ENCODE measurements at places on chromosomes 1 and 21.
A peak's percentile ranks its signal among the peaks of the same experiment; 100 is the strongest.

GRCh38 chr1:1920057-1920607 lies 1.1 kb upstream of the TMEM52 start:
- DNase-seq = no peak

- no peak for DNase-seq
Observed at GRCh38 chr1:59173721-59174120, 123.2 kb upstream of the FGGY start.

- DNase-seq = no peak
Observed at GRCh38 chr1:77475641-77476040, 193.8 kb downstream of the AK5 start.

- no peak for DNase-seq
Observed at GRCh38 chr1:107196973-107197562, 56.2 kb downstream of the NTNG1 start.

- no peak for DNase-seq
Observed at GRCh38 chr1:96473791-96474434, 247.7 kb upstream of the PTBP2 start.

- no peak for DNase-seq
Observed at GRCh38 chr1:200398373-200398772, 11.5 kb downstream of the ZNF281 start.

DNA sequence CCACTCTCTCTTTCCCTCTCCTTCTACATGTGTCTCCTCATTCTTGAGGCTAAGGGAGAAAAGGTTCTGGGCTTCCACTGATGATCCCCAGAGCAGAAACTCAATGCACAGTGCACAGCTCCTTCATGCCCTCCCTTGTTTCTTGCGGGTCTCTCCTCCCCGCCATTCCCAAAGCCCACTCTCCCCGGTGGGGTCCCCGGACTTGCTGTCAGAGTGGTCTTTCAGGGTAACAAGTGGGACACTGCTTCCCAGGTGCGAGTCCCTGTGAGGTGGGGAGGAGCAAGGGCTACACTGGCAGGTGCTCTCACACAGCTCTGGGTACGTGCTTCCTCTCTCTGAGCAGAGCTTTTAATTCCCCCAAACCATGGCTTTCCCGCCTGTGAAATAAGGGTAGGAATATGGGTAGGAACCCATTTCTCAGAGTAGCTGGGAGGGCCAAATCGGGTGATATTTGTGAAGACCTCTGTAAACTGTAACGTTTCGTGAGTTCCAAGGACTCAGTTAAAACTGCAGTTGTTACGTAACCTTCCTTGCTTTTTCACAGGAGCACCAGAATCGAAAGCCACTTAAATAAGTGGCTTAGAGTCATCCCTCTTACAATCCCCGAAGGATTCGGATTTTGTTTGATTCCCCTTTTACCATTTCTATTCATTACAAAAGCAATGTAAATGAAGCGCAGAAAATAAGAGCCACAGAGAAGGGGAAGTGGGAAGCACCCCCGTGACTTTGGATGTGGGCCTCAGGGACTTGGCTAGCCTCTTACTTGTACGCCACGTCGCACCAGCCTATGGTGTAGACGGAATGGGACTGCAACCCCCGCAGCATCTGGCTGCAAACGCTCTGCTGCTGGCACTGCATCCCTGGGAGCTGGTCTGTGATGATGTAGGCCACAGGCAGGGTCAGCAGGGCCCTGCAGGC lies 6.2 kb downstream of the PGLYRP3 start:
- DNase-seq = no peak

DNA sequence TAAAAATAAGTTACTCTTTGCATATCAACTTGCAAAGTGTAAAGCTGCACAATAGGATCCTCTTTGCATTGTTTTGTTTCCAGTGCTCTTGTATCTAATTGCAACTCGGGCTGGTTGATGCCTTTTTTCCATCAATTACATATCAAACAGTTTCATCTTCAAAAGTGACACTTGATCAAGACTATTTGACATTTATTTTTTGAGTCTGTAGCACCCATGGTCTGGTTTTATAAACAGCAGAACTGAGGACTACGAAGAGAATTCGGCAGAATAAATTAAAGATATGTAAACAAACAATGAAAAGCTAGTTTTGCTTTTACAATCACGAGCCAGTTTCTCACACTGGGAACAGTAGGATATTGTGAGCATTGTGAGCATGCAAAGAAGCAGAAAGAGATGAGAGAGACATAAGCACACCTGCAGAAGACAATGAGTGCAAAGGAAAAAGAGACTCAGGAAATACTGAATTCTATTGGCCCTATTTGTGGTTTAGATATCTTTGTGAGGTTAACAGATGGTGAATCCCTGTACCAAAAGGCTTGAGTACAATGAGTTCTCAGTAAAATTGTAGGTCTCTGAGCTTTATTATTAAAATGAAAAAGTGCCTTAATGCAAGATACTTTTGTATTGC lies 45.4 kb downstream of the RPL5 start:
- peak; percentile 15 for DNase-seq

DNA sequence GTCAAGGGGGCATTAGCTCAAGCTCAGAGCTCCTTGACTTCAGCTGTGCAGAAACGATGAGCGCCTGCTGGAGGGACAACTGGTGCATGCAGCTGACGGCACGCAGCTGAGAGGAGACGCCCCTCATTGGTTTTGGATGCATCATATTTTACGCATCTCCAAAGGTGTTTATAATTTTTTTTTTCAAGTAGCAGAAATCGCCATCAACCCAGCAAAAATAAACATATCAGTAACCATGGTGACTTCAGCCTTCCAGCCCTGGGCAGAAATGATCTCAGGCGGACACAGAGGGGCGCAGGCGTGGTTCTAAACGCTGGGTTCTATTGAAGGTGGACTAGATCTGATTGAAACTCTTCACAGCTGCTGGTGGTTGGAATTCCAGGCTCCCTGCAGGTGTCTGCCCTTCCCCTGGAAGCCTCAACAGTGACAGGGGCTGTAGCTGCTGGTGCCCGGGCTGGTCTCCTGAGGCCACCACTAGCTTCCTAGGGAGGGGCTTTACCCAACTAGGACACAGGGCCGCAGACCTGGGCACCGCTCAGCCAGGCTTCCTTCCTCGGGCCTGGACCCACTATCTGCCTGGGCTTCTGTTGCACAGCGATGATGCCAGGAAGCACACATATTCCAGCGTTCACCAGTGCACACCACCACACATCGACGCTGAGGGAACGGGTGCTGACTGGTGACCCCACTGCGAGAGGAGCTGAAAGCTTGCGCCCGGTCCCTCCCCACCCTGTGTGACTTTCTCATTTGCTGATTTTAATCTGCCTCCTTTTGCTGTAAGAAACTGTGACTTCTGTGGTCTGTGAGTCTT lies 63.7 kb upstream of the ABCG1 start:
- no peak for DNase-seq

DNA sequence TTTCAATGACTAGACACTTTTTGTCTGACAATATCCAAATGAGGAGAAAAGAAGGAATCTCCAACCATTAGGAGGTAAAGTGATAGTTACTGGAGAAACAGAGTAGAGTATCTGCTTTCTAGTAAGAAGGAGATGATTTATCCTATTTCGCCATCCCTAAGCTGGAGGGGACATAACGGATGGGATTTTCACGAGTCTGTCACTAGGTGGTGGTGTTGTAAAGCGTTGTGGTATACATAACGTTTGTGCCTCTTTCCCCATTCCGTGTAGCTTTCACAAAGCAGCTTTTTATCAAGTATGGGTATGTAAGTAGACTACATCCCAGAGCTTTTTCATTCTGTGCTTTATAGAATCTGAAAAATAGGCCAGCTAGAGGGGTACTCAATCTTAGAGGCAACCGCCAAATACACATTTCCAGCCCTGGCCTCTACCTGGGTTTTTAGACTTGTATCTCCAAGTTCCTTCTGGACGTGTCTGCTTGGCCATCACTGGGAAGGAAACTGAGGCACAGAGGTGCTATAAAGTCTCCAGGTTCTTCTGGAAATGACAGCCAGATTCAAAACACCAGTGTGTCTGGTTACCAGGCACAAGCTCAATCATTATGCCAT lies 33.3 kb upstream of the FAM3B start:
- DNase-seq = peak; percentile 74

GRCh38 chr1:27143401-27143800 lies 11.5 kb downstream of the SLC9A1 start:
- DNase-seq = no peak

DNA sequence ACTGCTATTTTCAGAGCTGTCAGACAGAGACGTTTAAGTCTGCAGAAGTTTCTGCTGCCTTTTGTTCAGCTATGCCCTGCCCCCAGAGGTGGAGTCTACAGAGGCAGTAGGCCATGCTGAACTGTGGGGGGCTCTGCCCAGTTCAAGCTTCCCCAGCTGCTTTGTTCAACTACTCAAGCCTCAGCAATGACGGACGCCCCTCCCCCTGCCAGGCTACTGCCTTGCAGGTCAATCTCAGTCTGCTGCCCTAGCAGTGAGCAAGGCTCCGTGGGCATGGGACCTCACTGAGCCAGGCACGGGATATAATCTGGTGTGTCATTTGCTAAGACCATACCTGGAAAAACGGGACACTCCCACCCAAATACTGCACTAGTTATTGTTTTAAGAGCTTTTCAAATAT lies 219.7 kb downstream of the BRINP3 start:
- no peak for DNase-seq

GRCh38 chr21:26003404-26003803 lies 167.2 kb downstream of the APP start:
- DNase-seq = no peak

- DNase-seq = no peak
Observed at GRCh38 chr1:44608141-44608540, 66.1 kb downstream of the TMEM53 start.

- no peak for DNase-seq
Observed at GRCh38 chr1:62263006-62263813, 56.0 kb downstream of the KANK4 start.

DNA sequence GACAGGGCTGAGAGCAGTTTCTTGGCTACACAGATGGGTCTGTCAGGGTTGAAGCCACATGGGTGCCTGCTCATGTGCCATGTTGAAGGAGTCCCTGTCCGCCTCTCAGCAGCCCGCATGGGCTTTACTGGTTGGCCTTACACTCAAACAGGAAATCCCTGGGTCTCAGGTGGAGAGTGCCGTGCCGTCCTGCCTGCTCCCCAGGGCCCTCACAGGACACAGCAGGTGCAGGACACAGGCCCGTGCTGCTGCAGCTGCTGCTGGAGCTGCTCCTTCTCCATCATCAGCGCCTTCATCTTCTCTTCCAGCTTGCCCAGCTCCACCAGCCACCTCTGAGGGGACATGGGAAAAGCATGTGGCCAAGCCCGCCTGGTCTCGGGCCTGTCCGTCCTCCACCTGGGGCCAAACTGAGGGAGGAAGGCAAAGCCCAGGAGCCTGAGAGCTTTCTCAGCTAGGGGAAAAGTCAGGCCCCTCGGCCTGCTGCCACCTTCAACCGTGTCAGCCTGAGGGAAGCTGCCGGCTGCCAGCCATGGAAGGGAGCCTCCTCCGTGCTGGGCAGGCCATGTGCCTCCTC lies 5.5 kb downstream of the SLFNL1 start:
- DNase-seq = no peak

- no peak for DNase-seq
Observed at GRCh38 chr1:1778663-1779319, 521 bp upstream of the NADK start.

- DNase-seq = no peak
Observed at GRCh38 chr1:156705918-156706656, 704 bp upstream of the CRABP2 start.

DNA sequence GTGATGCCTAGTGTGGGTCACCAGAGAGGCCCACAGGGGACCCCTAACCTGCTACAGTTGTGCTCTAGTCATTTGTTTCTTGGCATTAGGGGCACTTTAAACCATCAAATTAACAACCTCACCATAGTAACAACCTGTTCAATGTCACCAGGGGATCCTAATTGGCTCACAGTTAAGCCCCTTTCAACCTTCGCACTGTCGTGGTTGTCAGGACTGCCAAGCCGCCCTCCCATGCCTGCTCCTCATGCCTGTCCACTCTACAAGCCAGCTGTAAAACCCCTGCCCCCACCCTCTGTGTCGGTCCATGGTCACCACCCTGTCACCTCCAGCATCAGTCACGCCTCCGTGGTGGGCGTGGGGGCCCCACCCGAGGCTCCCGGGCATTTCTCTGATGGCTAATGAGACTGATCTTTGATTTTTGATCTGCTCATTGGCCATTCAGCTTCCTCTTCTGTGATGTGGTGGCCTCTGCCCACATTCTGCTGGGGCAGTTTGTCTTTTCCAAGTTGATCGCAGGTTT lies 96.6 kb downstream of the WDR4 start:
- DNase-seq = no peak

- DNase-seq = no peak
Observed at GRCh38 chr1:201593200-201593921, 54.4 kb downstream of the NAV1 start.

- DNase-seq = no peak
Observed at GRCh38 chr1:203089651-203090045, 3.8 kb upstream of the MYOG start.

DNA sequence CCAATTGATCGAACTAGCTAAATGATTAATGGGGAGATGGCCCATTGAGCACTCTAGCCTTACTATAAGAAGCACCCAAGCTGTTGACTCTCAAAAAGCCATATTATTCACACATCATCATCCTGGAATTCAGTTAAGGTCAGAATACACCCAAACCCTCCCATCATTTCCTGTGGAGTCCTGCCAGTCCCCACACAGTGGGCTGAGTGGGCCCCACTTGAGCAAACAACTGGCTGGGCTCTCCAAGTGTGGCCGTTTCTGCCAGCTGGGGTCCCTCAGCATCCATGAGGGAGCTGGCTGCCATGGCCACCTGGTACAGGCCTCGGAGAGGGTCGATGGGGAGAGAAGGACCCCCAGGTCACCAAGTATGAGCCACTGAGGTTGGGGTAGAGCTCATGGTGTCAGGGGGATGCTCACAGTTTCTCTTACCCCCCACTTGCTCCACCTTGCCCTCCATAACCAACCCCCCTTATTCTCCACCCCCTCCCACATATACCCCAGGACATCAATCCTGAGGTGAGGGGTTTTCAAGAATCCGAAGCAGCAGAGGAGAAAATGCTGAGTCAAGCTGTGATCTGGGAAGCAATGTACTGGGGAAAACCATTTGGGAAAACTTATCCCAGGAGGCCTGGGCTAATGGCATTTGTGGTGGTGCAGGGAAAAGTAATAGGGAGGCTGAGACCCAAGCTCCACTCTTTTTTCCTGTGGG lies 60.3 kb downstream of the UBE2T start:
- DNase-seq = no peak

DNA sequence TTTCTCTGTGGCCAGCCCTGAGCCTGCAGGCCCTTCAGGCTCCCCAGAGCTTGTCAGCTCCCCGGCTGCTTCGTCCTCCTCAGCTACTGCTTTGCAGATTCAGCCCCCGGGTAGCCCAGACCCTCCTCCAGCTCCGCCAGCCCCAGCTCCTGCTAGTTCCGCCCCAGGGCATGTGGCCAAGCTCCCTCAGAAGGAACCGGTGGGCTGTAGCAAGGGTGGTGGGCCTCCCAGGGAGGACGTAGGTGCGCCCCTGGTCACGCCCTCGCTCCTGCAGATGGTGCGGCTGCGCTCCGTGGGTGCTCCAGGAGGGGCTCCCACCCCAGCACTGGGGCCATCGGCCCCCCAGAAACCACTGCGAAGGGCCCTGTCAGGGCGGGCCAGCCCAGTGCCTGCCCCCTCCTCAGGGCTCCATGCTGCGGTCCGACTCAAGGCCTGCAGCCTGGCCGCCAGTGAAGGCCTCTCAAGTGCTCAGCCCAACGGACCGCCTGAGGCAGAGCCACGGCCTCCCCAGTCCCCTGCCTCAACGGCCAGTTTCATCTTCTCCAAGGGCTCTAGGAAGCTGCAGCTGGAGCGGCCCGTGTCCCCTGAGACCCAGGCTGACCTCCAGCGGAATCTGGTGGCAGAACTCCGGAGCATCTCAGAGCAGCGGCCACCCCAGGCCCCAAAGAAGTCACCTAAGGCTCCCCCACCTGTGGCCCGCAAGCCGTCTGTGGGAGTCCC lies 45.4 kb downstream of the YARS1 start:
- DNase-seq = no peak

- DNase-seq = no peak
Observed at GRCh38 chr21:14766241-14766640, 220.1 kb upstream of the SAMSN1 start.

GRCh38 chr1:3174487-3175247 lies 105.7 kb downstream of the PRDM16 start:
- no peak for DNase-seq

All from NCI-H1417 treated with DMSO at 0.1 percent for 48 hours (cell line).